ENCODE measurements at places on chromosomes 1 and 21.

DNA sequence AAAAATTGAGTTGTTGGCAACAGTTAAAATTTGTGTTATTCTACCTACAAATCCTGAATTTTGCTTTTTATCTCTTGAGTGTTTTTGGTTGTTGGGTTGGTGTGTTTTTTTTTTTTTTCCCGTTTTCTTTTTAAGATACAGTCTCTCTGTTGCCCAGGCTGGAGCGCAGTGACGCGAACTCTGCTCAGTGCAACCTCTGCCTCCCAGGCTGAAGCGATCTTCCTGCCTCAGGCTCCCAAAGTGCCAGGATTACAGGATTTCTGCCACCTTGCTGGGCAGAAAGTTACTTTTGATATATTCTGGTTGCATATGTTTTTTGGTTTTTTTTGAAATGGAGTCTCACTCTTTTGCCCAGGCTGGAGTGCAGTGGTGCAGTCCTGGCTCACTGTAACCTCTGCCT is 4.2 kb downstream of the PCNT start:
- no peak for DNase-seq

DNA sequence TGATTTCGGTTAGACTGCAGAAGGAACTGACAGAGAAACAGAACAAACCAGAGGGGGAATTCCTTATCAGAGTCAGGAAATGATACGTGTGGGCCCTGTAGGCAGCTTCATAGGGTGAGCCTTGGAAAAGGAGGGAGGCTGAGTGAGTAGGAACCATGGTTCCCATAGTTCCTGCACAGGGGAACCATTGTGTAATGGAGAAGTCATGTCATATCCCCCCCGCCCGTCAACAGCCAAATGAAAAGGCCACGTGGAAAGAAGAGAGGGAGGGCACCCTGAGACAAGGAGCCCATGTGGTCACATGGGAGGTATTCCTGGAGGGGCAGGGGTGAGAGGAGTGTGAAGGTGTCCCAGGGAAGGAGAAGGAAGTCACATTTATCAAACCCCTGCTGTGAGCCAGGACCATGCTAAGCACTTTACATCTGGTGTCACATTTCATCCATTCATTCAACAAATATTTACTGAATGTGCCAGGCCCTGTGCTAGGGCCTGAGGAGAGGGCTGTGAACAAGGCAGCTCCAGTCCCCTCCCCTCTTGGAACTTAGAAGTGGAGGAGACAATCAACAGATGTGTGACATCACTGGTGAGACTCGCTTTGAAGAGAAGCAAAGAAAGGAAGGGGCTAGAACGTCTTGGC is 15.7 kb upstream of the FGR start:
- DNase-seq = no peak

GRCh38 chr1:225845571-225846259 is 35.8 kb downstream of the EPHX1 start:
- peak; percentile 40 for DNase-seq

DNA sequence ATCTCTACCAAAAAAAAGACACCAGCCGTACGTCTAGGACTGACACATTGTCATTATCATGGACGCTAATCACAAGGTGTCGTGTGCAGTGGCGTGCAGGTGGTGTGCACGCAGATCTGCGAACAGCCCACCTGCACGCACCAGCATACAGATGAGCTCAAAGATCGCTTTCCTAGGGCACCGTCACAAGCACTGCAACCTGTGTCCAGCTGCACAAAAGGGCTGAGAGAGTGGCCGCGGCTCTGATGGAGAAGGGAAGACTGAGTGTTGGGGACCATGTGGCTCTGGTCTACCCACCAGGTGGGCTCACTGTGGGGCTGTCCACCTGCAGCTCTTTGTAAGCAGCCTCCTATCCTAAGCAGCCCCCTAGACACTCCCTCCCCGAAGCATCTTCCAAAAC is 50.9 kb downstream of the S100B start:
- no peak for DNase-seq

- DNase-seq = no peak
Measured at GRCh38 chr1:33018112-33018511, 18.6 kb downstream of the AK2 start.

GRCh38 chr1:237861944-237862343 is 28.8 kb downstream of the ZP4 start:
- DNase-seq = no peak

GRCh38 chr1:97297611-97298010 is 576.0 kb downstream of the PTBP2 start:
- DNase-seq = no peak

DNA sequence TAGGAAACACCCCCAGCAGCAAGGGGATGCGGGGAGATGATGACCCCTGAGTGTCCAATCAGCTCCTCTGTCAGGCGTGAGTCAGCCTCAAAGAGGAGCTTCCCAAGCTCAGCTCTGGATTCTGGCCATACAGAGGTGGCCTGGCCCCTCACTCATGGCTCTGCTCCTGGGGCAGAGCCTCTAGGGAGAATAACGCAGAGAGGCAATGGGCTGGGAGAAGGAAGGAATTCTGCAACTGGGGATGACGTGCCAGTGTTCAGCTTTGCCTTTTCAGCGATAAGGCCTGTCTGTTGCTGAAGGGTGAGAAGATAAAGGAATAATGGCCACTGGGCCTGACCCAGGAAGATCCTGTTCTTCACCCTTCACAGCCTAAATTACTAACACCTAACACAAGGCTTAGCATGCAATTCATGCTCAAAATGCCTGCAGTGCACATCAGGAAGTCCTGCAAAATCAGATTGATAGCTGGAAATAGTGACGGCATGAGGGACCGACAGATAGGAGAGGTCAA is 92.2 kb downstream of the TBX19 start:
- DNase-seq = no peak

GRCh38 chr1:113207019-113207418 is 134.0 kb downstream of the LRIG2 start:
- DNase-seq = no peak
